ENCODE measurements at places on chromosomes 3 and 15.

DNA sequence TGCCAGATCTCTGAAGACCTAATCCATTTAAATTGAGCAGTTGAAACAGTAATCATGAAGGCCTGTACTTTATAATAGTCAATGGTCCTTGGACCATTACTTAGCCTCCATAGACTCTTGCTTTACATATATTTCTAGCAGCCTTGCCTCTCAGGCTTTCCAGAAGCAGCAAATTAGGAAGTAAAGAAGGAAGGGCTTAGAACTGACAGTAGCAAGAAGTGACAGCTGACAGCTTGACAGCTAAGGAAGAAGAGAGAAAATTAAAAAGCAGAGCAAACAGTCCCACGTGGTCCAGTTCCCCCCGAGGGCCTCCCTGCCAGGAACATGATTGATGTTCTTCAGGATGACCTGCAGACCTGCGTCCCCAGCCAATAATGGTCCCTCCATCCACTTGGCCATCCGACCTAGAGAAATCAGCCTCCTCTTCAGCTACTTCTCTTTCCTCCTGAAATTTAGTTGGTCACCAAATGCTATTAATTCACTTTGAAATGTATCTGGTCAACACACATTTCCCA is 15.0 kb upstream of the PSMD6 start:
- DNase-seq = no peak

DNA sequence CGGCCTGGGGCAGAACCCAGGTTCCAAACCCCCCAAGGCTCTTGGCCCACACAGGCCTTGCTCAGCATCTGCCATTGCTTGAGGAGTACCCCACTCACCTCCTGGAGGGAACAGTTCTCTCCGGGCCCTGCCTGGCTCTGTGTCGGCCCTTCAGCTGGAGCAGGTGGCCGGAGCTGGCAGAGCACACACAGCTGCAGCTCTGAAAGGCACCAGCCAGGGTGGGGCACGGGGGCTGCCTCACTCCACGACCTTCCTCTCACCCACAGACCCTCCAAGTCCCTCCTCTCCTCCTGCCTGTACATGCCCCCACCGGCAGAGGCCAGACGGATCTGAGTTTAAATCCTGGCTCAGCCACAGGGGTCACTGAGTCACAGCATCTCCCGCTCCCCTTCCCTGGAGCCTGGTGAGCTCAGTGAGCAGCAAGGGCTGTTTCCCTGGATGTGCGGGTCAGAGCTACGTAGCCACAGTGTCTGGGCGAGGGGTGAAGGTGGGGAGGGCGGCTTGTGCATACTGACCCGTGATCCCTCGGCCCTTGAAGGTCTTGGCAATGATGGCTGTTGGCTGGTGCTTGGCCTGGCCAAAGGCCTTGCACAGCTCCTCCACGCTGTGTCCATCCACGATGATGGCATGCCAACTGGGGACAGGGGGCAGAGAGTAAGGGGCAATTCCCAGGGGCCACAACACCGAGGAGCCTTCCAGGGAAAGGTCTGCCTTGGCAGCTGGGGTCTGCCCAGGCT is 23.0 kb downstream of the TKT start:
- no peak for DNase-seq

GRCh38 chr15:39407116-39407515 is 173.8 kb upstream of the THBS1 start:
- no peak for DNase-seq

DNA sequence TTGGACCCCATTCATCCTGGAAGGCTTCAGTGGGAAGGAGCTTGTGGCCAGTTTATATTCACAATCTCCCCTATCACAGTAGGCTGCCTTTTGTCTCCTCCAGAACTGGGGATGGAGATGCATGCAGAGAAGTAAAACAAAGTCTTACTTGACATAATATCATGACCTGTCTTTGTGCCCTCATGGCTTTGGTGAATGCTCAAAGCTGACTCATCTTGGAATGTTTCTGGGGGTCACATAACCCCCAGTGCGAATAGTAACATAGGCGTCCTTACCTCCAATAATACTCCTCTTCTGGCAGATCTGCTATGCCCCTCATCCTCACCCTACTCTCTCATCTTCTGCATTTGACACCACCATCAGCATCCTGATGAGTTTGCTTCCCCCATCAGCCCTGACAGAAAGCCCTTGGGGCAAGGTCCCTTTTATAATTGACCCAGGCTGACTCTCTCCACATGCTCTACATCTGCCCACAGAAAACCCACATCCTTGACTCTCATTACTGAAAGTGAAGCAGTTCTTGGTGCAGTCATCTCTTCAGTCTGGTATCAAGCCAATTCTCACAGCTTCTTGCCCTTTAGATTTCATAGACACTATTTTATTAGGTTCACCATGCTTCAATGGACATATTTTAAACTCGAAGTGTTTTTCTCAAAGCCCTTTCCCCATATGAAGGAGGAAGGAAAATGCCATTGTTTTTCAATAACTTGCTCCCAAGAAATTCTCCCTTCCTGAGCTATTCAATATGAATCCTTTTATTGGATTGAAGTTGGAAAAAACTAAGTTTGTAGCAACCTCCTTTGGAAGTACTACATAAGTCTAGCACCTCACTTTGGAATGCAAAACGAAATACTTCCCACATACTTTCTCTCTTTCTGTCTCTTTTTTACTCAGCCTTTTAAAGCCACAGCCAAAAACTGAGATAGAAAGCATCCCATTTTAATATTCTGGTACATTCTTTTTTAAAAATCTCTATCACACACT is 36.6 kb downstream of the OSTN start:
- no peak for DNase-seq

DNA sequence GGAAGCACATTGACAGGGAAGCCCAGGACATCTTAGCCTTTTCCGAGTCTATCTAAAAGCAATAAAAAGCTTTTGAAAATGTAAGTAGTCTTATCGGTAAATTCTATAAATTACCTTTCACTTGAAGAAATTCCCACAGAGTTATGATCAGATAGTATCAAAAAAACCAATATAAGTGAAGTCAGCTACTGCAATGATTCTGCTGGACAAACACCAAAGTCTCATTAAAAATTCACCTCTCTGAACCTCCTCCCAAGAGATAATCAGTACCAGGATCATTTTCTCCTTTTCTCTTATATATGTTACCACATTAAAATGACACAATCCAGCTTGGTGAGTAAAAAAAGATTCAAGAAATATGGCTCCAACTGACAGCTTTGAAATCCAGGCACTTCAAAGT is 69.2 kb downstream of the FRMD5 start:
- DNase-seq = no peak

GRCh38 chr3:143832433-143832832 is 15.8 kb downstream of the SLC9A9 start:
- DNase-seq = no peak

- peak; percentile 71 for DNase-seq
Measured at GRCh38 chr15:31391687-31392671, 65.3 kb downstream of the KLF13 start.

DNA sequence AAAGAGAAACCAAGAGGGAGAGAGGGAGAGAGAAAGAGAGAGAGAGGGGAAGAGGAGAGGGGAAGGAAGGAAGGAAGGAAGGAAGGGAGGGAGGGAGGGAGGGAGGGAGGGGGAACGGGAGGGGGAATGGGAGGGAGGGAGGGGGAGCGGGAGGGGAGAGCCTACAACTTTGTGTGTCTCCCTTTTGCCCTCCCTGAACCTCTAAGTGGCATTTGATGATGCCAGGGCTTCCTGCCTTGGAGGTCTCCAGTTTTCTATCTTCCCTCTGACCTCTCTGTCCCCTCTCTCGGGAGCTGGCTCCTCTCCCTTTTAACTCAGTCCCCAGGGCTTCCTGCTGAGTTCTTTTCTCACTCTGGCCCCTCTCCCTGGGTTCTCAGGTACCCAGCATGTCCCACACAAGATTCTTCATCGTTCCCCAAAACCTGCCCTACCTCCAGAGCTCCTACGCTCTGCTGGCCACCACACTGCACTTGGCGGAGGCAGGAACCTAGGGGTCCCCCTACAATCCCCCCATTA is 12.5 kb upstream of the FAM174B start:
- DNase-seq = no peak

- no peak for DNase-seq
Measured at GRCh38 chr3:7800006-7800780, 701.4 kb upstream of the LMCD1 start.

DNA sequence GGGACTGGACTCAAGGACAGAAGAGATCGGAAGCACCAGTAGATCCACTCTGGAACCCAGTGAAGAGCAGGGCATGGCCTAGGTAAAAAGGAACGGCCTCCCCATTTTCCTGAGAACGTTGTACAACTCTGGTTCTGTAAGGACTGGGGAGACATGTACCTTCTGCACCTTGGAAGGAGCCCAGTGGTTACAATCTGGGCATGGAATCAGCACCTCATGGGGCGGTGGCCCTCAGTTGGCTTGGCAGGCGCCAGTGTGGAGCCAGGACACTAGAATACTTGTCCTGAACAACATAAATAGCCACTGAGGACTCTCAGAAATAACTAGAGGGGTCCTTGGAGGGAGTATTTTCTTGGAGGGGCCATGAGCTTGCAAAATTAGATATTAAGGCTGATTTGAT is 25.6 kb downstream of the EAF1 start:
- DNase-seq = no peak

GRCh38 chr3:14301558-14301957 is 100.8 kb upstream of the SLC6A6 start:
- no peak for DNase-seq

DNA sequence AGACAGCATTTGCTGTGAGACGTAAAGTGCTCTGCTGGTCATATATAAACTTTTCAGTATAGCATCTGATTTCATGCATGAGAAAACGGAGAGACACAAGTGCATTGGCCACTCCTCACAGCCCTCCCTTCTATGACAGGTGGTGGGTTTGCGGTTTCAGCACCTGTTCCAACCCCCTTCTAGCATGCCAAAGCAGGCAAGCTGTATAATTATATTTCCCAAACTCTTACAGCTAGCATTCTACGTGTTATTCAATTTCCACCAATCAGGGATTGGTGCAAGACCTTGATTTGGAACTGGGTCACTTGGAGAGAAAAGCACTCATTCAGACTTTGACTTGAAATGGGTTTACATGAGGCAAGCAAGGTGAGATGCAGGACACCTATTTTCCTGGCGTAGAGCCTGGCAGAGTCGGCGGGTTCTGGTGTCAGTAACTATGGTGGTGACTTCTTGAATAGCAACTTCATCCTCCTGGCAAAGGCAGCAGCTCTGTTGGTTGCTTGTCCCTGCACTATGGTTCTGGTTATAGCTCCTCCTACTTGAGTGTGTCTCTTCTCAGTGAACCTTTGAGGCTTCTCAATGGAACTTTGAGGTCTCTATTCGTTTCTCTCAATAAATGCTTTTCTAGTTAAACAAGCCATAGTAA is 356.5 kb downstream of the TBL1XR1 start:
- DNase-seq = no peak

GRCh38 chr3:169624533-169624972 is 39.0 kb downstream of the MECOM start:
- DNase-seq = no peak

Measured in activated CD4-positive, alpha-beta T cell treated with anti-CD3 and anti-CD28 coated beads, Interleukin-2, amount 50 U/mL, for 4 hours (primary cell).